ENCODE measurements at places on chromosomes 7 and 10.

DNA sequence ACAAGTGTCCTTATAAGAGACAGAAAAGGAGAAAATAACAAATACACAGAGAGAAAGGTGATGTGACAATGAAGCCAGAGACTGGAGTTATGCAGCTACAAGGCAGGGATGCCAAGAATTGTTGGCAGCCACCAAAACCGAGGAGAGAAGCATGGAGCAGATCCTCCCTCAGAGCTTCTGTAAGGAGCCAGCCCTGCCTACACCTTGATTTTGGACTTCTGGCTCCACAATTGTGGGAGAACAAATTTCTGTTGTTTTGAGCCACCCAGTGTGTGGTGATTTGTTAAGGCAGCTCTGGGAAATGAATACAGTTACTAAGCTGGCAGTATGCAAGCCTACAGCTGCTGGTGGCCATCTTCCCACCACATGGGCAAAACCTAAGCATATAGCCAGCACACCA is 163.6 kb downstream of the GRM8 start:
- DNase-seq = no peak

- DNase-seq = no peak
These were observed 261.3 kb upstream of the AUTS2 start for GRCh38 chr7:69336976-69337375.

DNA sequence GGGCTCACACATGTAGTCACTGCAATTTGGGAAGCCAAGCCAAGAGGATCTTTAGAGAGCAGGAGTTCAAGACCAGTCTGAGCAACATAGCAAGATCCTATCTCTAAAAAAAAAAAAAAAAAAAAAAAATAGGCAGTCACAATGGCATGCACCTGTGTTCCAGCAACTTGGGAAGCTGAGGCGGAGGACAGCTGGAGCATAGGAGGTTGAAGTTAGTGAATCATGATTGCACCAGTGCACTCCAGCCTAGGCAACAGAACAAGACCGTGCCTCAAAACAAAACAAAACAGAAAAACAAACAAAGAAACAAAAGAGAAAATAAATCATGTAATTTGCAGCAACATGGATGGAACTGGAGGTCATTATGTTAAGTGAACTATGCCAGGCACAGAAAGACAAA is 33.6 kb upstream of the BICC1 start:
- no peak for DNase-seq

DNA sequence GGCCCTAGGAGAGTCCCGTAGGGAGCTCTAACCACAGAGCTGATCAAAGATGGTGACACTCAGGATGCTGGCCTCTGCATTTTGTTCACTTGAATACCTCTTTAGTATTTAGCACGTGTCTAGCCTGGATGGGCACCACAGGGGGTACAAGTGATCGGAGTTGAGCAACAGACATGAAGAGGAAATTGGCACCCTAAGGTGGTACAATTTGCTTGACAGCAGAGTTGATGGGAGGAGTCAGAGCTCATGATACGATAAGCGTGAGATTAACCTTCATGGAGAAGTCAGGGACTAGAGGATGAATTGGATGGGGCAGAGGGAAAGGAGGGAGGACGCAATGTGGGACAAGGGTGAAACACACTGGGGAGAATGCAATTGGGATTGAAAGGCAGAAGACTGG is 9.9 kb upstream of the ZNF212 start:
- no peak for DNase-seq

DNA sequence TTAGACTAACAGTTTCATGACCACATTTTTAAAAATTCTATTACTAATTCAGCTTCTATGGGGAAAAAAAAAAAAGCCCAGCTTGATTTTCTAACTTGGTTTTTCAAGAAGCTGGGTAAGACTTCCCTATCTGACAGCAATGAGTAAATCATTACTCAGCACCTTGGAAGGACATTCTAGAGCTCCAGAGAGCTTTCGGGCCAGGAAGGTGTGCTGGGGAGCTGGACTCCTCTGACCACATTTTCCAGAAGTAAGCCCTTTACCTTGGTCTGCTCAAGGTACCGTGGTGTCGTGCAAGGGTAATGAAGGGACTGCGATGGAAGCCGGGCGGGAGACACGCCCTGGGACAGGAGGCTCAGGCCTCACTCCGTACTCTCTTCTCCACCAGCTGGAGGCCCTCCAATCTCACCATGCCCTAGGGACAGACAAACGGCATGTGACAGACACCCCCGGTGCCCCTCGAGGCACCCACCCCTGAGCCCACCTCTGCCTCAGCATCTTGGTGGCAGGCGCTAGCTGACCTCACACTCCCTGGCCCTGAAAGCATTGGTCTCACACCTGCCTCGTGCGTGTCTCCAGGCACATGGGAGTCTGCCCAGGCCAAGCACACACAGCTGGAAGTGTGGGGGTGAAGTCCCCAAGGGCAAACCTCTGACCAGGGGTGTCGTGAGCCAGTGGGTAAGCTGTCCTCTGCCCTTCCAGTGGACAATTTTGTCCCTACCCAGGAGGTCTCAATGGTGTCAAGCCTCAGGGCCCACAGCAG is 152.1 kb downstream of the OAT start:
- DNase-seq = no peak

DNA sequence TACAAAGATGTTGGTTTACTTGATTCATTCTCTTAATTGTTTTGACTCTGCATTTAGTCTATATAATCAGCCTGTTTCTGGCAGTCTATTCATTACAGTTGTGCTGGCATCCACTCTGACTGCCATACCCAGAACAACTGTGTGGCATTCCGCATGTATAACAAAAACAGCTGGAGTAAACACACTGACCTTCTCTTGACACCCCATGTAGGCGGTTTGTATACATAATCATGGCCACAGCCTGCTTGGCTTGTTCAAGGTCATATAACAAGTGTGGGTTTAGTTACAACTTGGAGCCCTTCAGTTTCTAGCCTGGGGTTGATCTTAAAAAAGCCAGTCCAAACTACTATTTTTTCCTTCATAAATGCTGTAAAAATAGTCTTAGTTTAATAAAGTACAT is 70.9 kb downstream of the MBL2 start:
- no peak for DNase-seq

- DNase-seq = no peak
These were observed 1.1 kb downstream of the EFCAB10 start for GRCh38 chr7:105580022-105580740.
